M059J (cell line): ENCODE measurements at places on chromosomes 6 and 20. TPM values are rescaled to one million over a fixed set of nuclear protein-coding genes. Genes with fewer than 3 reads are reported as not detected.

VSTM2L gene
- total RNA-seq, result 1.0 and 4.2 TPM in 2 replicates

ANKS1A gene
- 13.5 and 18.4 TPM in 2 replicates for total RNA-seq

MOXD1 gene
- 170 and 207 TPM in 2 replicates for total RNA-seq

KAT14 gene
- total RNA-seq, result 11.2 and 15.4 TPM in 2 replicates

FKBP1C gene
- total RNA-seq, result 1.1 and 1.8 TPM in 2 replicates

C6orf163 gene
- total RNA-seq, result not detected in 2 replicates

CTAGE9 gene
- 0.27 TPM in 1 of 2 replicates, not detected in the other for total RNA-seq

FAM184A gene
- total RNA-seq, result 0.79 and 5.4 TPM in 2 replicates

SLC22A16 gene
- total RNA-seq, result 0.42 TPM in 1 of 2 replicates, not detected in the other

ARMC12 gene
- 0.22 TPM in 1 of 2 replicates, not detected in the other for total RNA-seq

OLIG3 gene
- not detected in 2 replicates for total RNA-seq

EEF1A2 gene
- 154 and 260 TPM in 2 replicates for total RNA-seq

OR2H2 gene
- not detected in 2 replicates for total RNA-seq

DOK5 gene
- total RNA-seq, result not detected in 2 replicates

COL9A3 gene
- total RNA-seq, result 0.17 TPM in 1 of 2 replicates, not detected in the other

NTSR1 gene
- 0.07 and 0.54 TPM in 2 replicates for total RNA-seq

CGA gene
- 22.8 and 26.6 TPM in 2 replicates for total RNA-seq
